ENCODE measurements at places on chromosomes 2 and 18.

DNA sequence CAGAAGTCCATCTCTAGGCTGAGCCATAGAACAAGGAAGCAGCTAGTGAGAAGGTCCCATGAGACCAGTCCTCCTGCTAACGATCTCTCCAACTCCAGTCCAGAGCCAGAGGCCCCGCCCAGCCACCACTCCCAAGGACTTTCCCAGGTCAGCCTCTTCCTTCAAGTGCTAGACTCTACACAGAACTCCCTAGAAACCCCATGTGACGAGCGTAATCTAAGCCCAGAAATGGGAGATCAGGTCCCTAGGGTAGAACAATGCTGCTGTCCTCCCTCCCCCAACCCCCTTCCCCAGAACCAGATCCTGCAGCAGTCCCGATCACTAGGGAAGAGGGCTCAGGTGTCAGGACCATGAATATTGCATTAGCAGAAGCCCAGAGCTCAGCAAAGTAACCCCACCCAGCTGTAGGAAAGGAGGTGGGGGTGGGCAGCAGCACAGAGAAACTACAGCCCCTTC lies 6.9 kb downstream of the DCTN1 start:
- no peak for DNase-seq

- peak; percentile 30 for DNase-seq
Measured at GRCh38 chr2:161596148-161596547, 28.1 kb upstream of the SLC4A10 start.

- no peak for DNase-seq
Measured at GRCh38 chr2:9100080-9100876, 96.8 kb upstream of the MBOAT2 start.

DNA sequence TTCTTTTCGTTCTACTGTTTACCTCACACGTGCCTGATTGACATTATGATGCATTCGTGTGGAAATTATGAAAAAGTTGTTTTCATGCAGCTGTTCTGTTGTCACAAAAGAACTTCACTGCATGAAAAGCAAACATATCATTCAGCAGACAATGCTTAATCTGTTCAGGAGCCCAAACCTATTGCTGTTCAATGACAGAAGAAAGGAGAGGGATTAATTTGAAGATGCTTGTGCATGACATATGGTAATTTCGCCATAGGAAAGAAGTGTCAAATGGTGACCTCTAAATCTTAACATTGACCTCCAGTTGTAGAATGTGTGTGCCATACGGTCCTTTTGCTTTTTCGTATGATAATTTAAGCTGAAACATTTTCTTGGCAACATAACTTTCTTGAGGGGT lies 124.5 kb downstream of the WDR7 start:
- DNase-seq, result no peak

GRCh38 chr2:224995419-224995818 lies 46.8 kb downstream of the DOCK10 start:
- DNase-seq, result no peak

- DNase-seq, result no peak
Measured at GRCh38 chr18:31667185-31667584, 17.2 kb downstream of the B4GALT6 start.

- DNase-seq, result peak; percentile 90
Measured at GRCh38 chr2:8119782-8120505, 561.9 kb upstream of the ID2 start.
